GM20000 (cell line): ENCODE measurements at places on chromosomes 4 and X.

- DNase-seq: no peak
Observed at GRCh38 chr4:1154523-1155182, 17.7 kb downstream of the SPON2 start.

DNA sequence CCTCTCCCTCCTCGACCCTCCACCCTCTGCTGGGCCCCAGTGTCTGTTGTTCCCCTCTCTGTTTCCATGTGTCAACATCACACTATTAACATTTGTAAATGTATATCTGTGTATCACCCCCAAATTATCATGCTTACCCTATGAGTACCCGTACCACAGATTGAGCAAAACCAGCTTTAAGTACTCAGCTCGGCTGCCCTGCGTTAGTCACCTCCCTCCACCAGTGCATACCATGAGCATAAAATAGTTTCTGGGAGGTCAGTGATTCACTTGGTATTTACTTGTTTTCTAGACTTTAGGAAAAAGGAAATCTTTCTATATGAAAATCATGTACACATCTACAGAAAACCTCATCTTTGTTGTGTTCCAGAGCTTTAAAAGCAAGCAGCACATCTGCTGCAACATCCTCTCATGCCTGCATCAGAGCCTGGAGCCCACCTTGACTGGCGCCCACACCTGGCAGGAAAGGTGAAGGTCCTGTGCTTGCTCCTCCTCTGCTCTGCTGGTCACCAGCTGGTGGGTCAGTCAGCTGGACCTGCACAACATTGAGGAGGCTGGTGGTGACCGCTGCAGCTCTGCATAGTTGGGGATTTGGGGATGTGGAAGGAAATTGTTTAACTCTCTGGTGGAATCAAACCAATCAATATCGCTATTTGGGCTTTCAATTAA is 214.4 kb upstream of the KLF3 start:
- no peak for DNase-seq

DNA sequence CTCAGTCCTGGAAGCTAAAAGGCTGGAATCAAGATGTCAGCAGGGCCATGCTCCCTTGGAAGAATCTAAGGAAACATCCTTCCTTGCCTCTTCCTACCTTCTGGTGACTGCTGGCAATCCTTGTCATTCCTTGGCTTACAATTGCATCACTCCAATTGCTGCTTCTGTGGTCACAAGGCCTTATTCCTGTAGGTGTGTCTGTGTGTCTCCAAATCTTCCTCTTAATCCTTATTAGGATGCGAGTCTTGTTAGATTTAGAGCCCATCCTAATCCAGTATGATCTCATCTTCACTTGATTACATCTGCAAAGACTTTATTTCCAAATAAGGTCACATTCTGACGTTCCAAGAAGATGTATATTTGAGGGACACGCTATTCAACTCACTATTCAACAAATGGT is 52.2 kb downstream of the SMIM20 start:
- no peak for DNase-seq

- DNase-seq: no peak
Observed at GRCh38 chrX:24027086-24027485, at the start of gene KLHL15. Gene KLHL15, minus strand, starts transcription at chrX:24027186. Its CDS starts 20,493 bp downstream, at chrX:24006693.
